Astrocyte of the spinal cord (primary cell): ENCODE measurements at places on chromosomes 3 and 15.

DNA sequence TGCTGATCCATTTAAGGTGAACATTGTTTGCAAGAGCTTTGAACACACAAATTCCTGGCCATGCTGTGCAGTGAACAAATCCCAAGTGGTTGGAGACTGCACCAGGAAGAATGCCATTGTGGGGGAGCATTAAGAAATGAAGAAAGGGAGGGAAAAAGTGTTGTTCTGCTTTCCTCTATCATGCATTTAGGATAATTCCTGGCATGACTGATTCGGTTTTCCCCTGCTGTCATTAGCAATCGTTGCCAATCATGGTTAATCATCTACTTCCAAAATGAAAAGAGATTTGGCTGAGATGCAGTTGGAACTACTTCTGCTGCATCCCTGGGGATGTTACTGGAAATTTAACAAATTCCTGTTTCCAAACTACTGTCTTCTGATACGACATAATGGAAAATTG lies 73.7 kb upstream of the ZPLD1 start:
- no peak for DNase-seq

- DNase-seq = no peak
These were observed 5.3 kb upstream of the RHCG start for GRCh38 chr15:89501646-89502045.

DNA sequence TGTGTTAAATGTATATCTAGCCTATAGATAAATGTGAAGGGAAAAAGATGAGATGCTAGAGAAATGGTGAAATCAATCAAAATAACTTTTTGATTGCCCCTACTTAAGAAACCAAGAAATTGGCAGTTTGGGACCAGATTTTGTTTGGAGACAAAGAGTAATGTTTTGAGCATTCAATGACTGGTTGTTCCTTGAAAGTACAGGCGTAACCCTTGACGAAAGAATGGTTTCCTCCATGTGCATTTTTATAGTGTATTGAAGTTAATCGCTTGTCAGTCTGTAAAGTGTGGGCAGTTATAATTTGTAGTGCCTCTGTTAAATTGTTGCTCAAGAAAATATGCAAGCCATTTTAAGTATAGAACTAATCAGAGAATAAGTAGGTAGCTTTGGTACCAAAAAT lies 1.2 kb downstream of the KIF23 start:
- no peak for DNase-seq

GRCh38 chr3:27544372-27544865 lies 60.2 kb upstream of the SLC4A7 start:
- peak; percentile 52 for DNase-seq

DNA sequence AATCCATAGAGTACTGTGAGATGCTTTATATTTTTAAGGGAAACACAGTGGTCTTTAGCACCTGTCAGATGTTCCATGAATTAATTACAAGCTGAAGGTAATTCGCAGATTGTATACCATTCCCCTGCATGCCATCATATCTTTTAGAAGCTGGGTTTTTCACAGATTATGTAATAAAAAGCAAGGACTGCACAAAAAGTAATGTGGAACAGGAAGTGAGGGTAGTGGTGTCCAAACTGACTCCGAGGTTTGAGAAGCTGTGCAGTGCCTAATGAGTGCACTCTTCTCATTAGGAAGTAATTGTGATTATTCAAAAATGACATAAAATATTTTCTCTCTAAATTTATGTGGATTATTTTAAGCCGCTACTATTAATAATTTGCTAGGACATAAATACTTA lies 123.2 kb downstream of the GOLIM4 start:
- DNase-seq = no peak

DNA sequence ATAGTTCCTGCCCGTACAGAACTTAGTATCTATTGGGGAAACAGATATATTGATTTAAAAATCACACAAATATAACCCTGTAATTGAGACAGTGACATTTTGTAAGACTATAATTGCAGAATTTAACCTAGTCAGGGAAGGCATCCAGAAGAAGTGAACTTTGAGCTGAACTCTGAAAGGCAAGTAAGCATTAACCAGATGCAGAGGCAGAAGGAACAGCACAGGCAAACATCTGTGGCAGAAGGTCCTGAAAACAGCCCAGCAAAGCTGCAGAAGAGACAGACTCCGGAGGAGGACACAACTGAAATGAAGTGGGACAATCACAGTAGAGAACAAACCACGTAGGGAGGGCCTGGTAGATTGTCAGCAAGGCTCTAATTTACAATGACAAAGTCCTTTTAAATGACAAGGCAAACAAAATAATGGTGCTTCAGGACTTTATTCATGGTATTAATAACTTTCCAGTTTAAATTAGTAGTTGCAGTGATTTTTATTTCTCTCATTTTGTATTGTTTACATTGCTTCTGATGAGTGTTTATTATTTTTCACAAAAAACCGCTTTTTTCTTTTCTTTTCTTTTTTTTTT lies 14.5 kb downstream of the BCL2A1 start:
- DNase-seq = no peak

DNA sequence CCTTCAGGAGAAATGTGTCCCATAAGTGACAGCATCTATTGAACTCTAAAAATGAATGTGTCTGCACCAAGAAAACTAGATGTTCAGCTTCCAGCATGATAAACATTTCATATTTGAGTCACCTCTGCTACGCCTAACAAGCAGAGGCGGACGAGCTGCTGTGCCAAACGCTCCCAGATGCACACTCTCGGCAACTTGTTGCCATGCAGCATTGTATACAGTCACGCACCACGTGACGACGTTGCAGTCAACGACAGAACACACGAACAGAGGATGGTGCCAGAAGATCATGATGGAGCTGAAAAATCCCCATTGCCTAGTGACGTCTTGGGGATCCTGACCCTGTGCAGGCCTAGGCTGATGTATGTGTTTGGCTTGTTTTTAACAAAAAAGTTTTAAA lies 137.5 kb downstream of the XXYLT1 start:
- DNase-seq = peak; percentile 86

- no peak for DNase-seq
These were observed 8.9 kb upstream of the CCDC50 start for GRCh38 chr3:191320316-191320715.
